ENCODE measurements at places on chromosomes 6 and 20.

DNA sequence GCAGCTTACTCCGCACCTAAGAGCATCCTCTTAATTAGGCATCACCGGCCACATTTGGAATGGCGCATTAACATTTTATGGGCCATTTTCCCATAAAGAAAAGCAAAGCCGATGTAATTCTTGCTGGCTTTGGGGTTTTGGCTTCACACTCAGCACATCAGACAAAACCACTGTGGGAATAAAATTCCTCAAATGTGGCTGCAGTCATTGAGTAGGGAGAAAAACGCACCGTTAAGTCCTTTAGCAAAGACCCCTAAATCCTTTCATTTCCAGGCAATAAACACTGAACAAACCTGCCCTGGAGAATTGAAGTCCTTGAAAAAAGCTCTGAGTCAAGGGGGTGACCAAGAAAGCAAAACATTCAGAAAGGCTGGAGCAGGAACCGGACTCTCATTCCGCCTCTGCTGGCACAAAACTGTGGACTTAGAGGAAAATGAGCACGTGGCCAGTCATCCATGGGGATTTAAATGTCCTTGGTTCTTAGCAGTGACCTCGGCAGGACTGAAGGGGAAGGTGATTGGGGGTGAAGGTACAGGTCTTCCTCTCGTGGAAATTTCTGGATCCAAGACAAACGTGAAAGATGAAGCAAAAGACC is 102.9 kb downstream of the CDH4 start:
- no peak for DNase-seq

GRCh38 chr6:170279426-170279825 is 11.5 kb downstream of the DLL1 start:
- DNase-seq: no peak

GRCh38 chr6:164105705-164106104 is 691.2 kb downstream of the QKI start:
- DNase-seq: no peak

DNA sequence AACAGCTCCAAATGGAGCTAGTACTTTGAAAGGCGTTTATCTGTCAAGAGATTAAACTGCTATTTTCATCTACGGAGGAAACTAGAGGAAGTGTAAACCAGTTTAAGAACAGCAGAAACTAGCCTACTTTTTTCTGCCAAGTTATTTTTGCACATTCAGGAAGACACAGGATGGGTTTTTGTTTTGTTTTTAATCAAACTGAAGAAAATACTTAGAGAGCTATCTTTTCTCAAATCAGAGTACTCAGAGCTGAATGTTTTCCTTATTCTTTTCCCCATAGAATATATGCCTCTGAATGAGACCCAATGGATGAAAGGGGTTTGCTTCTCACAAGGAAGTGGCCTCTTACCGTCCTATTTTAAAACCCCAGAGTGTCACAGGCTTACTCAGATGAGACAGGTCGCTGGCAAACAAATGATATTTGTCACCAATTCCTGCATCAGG is 538.5 kb downstream of the CD83 start:
- DNase-seq: peak; percentile 27

- no peak for DNase-seq
Measured at GRCh38 chr6:170162011-170162774, 128.7 kb downstream of the DLL1 start.

DNA sequence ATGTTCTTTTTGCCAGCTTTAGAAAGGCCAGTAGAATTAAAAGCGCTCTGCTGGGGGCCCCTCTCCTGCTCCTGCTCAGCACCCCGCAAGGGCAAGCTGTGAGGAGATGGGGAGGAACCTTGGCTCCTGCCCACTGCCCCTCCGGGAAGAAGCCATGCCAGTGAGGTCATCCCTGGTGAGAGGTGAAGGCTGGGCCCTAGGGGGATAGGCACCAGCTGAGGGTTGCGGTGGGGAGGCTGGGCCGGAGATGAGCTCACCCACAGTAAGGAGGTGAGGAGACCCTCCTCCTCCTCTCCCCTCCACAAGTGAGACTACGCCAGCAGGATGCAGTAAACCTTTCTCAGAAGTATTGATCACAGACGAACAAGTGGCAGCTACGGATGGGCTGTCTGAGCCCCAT is 32.1 kb downstream of the LRFN2 start:
- DNase-seq: no peak

GRCh38 chr6:28589234-28589956 is 63.7 kb downstream of the GPX5 start:
- peak; percentile 95 for DNase-seq

- no peak for DNase-seq
Measured at GRCh38 chr20:61730631-61731362, 334.9 kb downstream of the TAF4 start.

DNA sequence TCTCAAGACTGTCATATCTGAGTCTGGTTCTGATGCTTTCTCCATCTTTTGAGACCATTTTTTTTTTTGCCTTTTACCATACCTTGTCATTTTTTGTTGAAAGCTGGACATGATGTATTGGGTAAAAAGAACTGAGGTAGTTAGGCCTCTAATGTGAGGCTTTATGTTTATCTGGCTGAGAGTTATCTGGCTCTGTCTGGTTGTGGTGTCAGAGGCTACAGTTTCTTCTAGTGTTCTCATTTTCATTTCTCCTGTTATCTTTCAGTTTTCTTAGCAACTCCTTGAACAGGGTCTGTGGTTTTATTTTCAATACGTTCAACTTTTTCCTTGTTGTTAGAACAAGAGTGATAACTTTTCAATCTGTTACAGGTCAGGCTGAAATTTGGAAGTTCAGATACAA is 49.2 kb upstream of the ATXN1 start:
- no peak for DNase-seq

DNA sequence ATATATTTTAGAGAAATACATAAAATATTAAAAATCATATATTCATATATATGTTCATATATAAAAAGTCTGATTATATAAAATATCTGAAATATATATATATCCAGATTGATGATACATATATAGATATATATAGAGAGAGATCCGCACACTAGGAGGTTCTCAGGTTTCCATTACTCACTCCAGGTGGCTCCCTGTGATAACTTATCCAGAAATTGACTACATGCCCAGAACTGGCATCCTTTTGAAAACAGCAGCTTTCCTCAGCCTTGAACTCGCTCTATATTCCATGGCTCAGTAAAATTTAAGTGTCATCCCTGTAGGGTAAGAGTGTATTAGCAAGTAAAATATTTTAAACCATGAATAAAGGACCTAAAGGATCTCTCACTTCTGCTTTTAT is 206.8 kb downstream of the TINAG start:
- peak; percentile 28 for DNase-seq
